Stimulated activated CD8-positive, alpha-beta memory T cell treated with anti-CD3 and anti-CD28 coated beads, Interleukin-4, amount 100 ng/mL, for 48 hours (primary cell): ENCODE measurements at places on chromosomes 11 and 22.

DNA sequence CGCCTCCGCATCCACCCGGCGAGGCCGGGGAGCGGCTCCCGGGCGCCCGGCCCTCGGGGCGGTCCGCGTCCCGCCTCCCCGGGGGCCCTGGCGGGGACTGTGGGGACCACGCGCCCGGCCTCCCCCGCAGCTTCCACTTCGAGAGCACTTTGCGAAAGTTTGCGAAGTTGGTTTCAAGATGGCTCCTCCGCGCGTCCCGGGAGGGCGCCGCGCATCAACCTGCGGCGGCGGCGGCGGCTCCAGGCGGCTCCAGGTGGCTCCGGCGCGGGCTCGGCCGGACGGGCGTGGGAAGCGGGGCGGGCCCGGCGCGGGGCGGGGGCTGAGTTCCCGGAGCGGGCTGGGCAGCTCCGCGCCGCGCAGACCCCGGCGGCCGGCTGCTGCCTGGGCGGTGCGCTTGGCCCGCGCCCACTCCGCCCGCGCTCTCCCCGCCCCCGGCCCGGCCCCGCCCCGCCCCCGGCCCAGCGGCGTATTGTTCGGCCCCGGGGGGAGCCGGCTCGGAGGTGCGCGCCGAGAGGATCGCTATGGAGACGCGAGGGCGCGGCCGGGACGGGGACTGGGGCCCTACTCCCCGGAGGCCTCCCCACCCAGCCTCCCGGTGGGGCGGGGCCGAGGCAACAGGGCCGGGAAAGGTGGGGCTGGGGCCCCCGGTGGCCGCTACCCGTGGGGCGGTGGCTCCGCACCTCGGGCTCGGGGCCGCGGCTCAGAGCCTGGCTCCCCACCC lies at the start of gene CELSR1:
Gene CELSR1 (minus strand): TSS at position 396 of the 721 bp plus-strand sequence. CDS start 450 bp downstream, outside the sequence.
- DNase-seq: peak; percentile 46

- DNase-seq: peak; percentile 78
Measured at GRCh38 chr11:64251016-64251752, at the start of gene PLCB3. PLCB3 (plus strand) TSS chr11:64251530; CDS start chr11:64251650, 120 bp downstream.

DNA sequence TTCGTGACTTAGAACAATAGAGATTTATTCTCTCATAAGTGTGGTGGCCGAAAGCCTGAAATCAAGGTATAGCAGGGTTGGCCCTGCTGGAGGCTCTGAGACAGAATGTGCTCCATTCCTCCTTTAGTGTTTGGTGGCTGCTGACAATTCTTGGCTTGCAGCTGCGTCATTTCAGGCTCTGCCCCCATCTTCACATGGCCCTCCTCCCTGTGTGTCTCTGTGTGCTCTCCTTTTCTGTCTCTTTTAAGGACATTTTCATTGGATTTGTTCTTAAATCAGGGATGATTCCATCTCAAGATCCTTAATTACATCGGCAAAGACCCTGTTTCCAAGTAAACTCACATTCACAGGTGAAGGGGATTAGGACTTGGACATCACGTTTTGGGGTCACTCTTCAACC lies 10.2 kb upstream of the APOL6 start:
- no peak for DNase-seq

DNA sequence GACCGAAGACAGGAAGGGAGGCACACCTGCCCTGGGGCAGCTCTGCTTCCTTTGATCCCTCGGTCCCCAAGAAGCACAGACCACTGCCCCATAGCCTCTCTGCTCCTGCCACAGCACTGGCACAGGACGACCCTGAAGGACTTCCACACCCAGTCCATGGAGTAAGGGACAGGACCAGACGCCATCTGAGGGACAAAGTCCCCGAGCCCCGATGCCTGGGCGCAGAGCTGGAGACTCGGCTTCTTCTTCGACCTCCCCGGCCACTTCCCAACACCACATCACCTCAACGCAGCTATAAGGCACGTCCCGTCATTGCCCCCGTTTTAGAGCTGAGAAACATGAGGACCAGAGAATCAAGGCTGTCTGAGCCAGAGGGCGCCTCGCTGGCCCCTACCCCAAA lies 310.5 kb downstream of the BRD1 start:
- DNase-seq: no peak

- no peak for DNase-seq
Measured at GRCh38 chr11:130999992-131000770, 83.9 kb upstream of the SNX19 start.

DNA sequence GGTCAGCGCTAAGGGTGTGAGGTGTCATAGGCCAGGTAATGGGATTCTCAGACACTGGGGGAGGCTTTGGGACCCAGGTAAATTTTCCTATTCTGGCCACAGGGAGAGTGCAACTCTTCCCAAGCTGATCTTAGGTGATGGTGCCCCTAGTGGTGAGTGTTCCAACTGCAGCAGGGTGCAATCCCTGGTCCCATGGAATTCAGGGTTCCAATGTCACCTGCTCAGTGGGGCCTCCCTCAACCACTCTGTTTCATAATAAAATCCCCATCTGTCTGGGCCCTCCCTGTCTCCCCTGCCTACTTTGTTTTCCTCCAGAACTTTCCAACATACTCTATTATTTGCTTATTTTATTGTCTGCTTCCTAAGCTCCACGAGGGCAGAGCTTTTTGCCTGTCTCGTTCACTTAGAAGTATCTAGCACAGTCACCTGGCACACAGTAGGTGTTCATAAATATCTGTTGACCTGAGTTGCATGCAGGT lies 2.9 kb upstream of the SGSM1 start:
- DNase-seq: peak; percentile 82

DNA sequence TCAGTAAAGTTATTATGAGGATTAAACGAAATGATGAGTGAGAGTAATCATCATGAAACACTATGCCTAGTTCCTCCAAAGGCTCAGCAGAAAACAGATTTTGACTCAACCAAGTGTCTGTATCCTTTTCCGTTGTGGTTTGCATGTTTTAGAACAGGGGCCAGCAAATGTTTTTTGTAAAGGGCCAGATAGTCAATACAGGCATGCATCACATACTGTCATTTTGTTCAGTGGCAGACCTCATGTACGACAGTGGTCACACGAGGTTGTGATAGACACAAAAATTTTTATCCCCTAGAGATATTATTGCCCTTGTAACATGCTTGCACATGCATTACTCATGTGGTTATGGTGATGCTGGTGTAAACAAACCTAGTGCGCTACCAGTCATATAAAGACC lies 81.9 kb upstream of the SLC25A18 start:
- DNase-seq: no peak

- no peak for DNase-seq
Measured at GRCh38 chr22:32987081-32987631, 71.0 kb downstream of the SYN3 start.

DNA sequence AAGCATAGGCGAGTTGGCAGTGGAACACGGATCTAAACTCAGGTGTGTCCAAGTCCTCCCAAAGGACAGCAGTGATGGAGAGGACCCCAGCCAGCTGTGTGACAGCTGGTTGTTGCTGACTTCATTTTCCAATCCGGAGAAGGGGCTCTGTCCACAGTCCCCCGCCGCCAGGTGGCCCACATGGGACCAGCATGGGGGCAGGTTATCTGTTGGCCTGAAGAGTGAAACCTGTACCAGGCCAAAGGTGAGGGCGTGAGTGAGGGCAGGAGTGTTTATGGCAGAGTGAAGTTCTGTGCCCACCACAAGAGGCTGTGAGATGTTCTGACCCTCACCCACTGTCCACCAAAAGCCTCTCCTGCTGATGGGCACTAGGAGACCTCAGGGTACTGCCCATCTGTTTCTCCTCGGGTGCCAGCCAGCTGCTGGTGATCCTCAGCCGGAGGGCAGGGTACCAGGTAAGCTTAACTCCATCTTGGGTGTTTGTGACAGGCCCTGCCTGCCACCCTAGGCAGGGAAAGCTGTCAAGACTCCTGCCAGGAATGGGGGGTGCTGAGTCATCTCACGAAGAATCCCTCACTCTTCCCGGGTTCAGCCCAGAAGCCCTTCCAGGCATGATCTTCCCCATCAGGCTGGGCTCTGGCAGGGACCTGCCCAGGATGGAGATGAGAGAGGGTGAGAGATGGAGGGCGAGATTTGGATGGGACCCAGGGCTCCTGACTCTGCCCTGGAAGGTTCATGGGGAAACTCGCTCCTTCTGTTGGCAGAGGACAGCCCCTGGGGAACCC lies 15.5 kb upstream of the TAB1 start:
- no peak for DNase-seq

DNA sequence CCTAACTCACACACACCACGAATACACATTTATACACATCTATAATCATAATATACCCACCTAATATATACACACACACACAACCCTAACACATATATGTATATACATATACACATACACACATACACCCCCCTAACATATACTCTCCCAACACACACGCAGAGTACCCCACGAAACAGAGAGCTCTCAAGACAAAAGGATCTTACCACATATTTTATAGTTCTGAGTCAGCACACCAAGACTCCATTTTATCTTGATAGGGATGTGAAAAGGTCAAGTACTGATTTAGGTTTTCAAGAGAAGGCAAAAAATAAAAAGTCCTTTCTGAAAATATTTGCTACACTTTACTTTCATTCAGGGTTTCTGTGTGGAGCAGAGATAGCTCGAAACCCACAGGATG lies 1207.2 kb downstream of the LRRC4C start:
- DNase-seq: no peak

DNA sequence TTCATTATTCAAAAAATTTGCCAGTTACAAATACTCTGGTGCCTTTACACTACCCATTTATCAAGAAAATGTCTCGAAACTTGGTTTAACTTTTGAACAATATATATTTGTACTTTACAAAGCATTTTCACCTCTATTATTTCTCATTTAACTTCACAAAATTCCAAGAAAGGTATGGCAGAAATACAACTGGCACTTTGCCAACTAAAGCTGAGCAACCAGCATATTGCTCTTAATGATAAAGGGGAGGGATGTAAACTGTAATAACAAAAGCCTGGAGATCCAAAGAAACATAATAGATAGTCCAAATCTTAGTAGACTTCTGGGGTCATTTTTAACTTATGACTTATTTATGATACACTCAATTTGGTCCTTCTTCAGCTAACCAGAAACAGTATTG lies 7.7 kb downstream of the PITPNB start:
- no peak for DNase-seq

DNA sequence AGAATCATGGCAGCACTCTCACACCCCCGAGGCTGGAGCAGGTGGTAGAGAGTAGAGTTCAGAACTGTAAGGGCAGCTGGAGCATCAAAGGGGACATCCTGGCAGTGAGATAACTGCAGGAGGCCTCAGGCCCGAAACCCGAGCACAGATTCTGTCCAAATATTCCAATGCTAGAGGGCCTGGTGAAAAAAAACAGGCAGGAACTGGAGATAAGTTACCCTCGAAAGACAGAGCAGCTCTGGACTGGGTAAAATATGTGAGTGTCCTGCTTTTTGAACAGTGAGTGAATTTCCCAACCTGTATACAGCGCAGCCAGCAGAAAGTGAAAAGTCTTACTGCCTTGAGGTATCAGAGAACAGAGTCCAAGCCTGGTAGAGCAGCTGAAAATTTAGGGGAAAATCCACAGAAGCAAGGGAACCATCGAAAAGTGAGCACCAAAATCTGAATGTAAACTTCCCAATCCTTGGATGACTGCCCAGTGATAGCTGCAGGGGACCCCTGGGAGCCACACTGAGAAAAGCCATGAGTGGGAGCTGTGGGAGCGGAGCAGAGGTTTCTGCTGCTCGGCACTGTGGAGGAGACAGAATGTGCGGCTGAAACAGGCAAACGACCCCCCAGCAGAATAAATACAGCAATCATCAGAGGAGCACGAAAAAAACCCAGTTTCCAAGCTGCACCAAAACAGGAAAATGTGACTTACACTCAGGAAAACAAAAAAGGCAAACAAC lies 50.6 kb downstream of the WNT11 start:
- no peak for DNase-seq

DNA sequence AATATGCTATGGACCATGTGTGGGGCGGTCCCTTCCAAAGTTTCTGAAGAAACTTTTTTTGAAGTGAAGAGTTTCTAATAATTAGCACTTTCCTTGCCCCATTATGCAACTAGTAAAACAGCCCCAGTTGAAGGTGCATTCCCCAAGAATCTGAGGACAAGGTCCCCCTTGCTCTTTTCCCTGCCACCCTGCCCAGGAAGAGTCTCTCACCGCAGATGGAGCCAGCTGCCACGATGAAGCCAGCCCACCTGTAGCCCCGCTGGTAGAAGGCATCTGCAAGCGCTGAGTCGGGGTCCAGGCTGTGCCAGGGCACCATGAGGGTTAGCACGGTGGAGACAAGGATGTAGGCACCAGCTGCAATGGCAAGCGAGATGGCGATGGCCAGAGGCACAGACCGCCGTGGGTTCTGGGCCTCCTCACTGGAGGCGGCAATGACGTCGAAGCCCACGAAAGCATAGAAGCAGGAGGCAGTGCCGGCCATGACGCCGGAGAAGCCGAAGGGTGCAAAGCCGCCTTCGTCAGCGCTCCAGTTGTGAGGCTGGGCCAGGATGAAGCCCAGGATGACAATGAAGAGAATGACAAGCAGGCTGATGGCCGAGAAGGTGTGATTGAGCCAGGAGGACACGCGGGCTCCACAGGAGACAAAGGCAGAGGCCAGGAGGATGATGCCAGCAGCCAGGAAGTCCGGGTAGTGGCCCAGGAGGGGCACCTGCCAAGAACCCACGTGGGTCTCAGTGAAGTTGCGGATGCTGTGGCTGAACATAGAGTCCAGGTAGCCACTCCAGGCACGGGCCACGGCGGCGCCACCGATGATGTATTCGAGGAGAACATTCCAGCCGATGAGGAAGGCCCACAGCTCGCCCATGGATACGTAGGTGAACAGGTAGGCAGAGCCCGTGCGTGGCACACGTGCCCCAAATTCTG lies 1.5 kb downstream of the SLC7A4 start:
- DNase-seq: no peak

DNA sequence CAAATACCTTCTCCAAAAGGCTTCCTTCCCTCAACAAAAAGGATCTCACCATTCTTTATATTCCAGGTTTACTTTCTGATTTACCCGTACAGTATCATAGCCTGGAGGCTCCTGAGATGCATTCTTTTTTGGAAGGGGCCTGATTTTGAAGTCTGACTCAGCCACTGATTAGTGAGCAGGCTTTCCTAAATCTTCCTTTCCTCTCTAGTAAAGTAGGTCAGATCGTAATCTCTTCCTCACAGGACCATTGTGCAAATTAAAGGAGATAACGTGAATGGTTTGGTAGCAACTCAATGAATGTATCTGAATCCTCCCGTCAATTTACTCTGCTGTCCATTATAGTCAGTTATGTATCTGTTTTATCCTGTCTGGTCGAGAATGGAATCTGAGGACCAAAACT lies 227.7 kb upstream of the ANO5 start:
- no peak for DNase-seq

- no peak for DNase-seq
Measured at GRCh38 chr22:46600273-46600796, 19.9 kb upstream of the GRAMD4 start.

GRCh38 chr11:119993722-119994121 lies 144.2 kb downstream of the TRIM29 start:
- DNase-seq: no peak
